ENCODE measurements at places on chromosomes 4 and X. TPM values are rescaled to one million over a fixed set of nuclear protein-coding genes. Genes with fewer than 3 reads are reported as not detected.

The AWAT2 gene
- not detected for polyA plus RNA-seq

The GAGE1 gene
- polyA plus RNA-seq = not detected

The FAM114A1 gene
- polyA plus RNA-seq = 51.2 TPM

The HSFX1 gene
- polyA plus RNA-seq = 1.6 TPM

The SPANXN4 gene
- polyA plus RNA-seq = not detected

The DMP1 gene
- polyA plus RNA-seq = not detected

The IQCM gene
- polyA plus RNA-seq = not detected

The GRPR gene
- polyA plus RNA-seq = 0.73 TPM

The ZNF827 gene
- polyA plus RNA-seq = 17.5 TPM

The CORIN gene
- polyA plus RNA-seq = 1.3 TPM

The DAPP1 gene
- polyA plus RNA-seq = 1.7 TPM

The ERCC6L gene
- polyA plus RNA-seq = 2.5 TPM

The FABP2 gene
- 4.1 TPM for polyA plus RNA-seq

The RRH gene
- polyA plus RNA-seq = 0.11 TPM
